Hindlimb muscle (tissue), 1 donor: ENCODE measurements at places on chromosomes 6 and 20. TPM values are rescaled to one million over a fixed set of nuclear protein-coding genes. Genes with fewer than 3 reads are reported as not detected.

CGA gene
- polyA plus RNA-seq, result 0.54 TPM

ULBP2 gene
- not detected for polyA plus RNA-seq

MANEA gene
- 9.1 TPM for polyA plus RNA-seq

DNA sequence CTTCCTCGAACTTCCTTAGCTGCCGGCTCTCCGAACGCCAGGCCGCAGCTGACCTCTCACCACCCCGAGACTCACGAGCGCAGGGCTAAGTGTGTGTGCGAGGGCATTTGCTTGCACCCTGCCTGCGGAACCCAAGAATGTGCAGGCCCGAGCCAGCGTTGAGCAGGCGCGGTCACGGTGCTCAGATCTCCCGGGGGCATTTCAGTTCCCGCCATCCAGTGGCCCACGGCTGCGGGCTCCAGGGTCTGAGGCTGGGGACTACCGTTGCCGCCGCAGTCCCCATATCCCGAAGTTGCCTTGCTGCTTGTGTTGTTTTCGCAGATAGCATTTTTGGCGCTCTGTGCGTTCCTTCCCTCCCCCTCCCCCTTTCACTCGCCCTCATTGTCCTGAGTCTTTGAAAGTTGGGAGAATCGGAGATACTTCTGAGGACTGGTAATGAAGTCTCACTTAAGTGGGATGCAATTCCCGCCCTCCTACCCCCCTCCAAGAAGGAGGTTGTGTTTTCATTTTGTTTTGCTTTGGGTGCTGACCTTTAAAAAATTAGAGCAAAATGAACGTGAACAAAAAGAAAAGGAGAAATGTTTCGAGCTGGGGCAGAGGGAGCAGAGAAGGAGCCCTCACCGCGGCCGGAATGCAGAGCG lies 1.7 kb downstream of the NR2E1 start:
- no peak for DNase-seq

- DNase-seq, result no peak
Observed at GRCh38 chr6:37994223-37994622, 174.7 kb downstream of the ZFAND3 start.

GRCh38 chr6:18264923-18265377 lies 620 bp upstream of the DEK start:
- no peak for DNase-seq

- no peak for DNase-seq
Observed at GRCh38 chr6:85544776-85545175, 48.9 kb downstream of the SNX14 start.

- no peak for DNase-seq
Observed at GRCh38 chr20:8527998-8528723, 396.1 kb downstream of the PLCB1 start.

ZNF334 gene
- polyA plus RNA-seq, result 11.8 TPM

DNA sequence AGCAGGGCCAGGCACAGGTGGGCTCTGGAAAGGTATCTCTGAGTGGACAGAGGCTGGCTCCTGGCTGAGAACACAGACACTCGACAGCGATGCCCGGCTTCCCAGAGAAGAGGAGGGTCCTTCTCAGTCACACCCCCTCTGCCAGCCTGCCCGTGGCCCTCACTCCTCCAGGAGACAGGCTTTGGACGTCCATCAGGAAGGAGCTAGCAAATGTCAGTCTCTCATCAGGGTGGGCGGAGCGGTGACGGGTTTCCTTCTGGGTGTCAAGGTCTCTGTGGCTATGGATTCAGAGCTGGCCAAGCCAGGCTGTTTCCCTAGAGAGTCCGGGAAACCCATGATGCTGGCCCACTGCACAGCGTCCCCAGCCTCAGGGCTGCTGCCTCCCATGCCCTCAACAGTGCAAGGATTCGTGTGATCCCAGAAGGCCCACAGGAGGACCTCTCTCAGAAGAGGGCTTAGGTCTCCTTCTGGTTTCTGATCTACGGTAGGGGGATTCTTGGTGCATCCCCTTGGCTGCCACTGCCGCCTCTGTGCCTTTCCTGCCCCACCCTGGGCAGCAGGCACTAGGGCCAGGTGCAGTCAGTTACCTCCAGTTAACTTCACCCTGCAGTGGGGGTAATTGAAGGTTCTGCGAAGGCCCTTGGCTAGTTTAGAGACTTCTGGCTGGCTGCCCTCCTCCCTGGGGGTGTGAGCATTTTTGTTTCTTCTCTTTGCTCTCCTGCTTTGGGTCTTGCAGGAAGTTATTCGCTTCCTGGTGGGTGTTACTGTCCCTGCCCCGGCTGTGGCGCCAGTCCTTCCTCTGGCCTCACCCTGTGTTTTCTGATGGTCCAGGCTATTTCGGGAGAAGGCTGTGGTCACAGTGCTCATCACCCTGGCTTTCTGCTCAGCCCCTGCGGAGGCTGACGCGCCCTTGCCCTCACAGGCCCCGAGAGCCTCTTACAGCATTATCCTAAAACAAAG lies 80.2 kb downstream of the CDH4 start:
- no peak for DNase-seq

LY6G5C gene
- polyA plus RNA-seq, result 6.3 TPM

DNA sequence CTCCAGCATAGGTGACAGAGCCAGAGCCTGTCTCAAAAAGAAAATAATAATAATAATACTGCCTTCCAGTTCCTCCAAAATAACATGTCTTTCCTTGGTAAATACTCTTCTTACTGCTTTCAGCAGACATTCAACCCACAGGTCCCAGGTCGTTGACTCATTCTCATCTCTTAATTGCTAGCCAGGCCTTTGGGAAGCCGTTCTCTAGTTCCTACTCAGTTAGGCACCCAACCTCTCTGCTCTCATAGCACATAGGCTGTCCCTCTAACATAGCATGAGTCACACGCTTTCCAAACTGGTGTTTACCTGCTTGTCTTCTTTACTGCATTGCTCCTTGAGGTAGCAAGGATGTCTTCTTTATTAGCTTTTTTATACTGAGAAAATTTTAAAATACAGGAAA lies 98.8 kb downstream of the LAMA2 start:
- DNase-seq, result no peak

DNA sequence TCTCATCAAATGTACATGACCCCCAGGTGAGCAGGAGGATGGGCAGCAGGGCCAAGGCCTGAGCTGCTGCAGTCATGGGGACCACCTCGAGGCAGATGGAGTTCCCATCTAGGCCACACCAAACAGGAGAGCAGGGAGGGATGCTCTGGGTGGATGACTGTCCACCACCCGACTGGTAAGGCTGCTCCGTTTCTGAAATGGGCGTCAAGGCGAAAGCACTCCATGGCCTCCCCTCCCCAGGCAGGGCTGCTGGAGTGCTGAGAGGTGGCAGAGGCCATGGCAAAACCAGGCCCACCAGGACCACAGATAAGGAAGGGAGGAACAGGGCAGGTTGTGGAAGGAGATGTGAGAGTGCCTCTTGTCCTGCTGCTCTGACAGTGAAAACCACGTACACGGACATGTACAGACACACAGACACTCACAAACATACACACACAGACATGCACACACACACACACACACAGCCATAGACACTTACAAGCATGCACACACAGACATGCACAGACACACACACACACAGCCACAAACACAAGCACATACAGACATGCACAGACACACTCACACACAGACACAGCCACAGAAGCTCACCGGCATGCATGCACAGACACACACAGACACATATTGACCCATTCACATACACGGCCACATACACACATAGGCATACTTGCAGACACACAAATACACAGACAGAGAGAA lies 93.2 kb downstream of the PSMG4 start:
- DNase-seq, result no peak

PERP gene
- 2.3 TPM for polyA plus RNA-seq
